ENCODE measurements at places on chromosomes 1 and 21. TPM values are rescaled to one million over a fixed set of nuclear protein-coding genes. Genes with fewer than 3 reads are reported as not detected.

DNA sequence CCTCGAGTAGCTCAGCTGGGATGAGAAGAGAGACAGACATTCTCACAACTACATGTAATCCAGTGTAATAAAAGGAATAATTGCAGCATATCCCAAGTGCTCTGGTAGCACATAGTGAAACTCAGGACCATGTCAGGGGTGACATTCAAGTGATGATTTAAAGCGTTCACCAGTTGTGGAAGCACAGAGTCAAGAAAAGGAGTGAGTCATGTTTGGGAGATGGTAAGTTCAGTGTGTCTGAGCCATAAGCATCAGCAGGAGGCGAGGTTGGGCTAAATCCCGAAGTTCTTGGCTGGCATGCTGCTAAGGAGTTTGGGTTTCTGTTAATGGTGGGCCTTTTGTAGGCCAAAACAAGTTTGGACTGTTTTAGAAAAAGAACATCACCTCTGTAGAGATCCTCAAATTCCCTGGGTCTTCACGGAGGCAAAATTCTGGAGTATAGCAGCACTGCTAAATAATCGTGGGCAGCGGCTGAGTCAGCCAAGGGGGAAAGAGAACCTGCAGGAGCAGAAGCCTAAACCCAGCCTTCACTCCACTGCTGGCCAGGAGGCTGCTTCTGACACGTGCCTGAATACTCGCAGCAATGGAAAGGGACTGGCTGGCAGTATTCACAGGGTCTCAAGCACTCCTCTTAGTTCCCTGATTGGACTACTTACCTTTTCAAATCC, 7.2 kb upstream of the NHLH1 start:
- H3K36me3 ChIP-seq: peaks cover 57% of the 10 kb centered on the region
- no peaks in the 10 kb centered on the region for H3K27me3 ChIP-seq
- H3K4me3 ChIP-seq: no peak overlapping the region
- no peaks in the 10 kb centered on the region for H3K4me1 ChIP-seq
- no peak for DNase-seq

The COX20 gene
- total RNA-seq: 38.9 TPM

DNA sequence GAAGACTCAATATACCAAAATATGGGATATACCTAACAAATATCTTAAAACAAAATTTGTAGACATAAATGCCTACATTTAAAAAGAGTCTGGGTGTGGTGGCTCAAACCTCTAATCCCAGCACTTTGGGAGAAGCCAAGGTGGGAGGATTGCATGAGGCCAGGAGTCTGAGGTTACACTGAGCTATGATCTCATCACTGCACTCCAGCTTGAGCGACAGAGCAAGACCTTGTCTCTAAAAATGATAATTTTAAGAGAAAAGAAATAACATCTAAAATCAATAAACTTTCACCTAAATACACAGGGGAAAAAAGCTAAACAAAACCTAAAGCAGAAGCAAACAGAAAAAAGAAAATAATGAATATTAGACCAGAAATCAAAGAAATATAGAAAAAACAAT, 102.7 kb upstream of the PBX1 start:
- H3K4me1 ChIP-seq: no peaks in the 10 kb centered on the region
- H3K4me3 ChIP-seq: no peak overlapping the region
- no peaks in the 10 kb centered on the region for H3K36me3 ChIP-seq
- H3K27me3 ChIP-seq: no peaks in the 10 kb centered on the region
- no peak overlapping the region for H3K27ac ChIP-seq

The CELSR2 gene
- total RNA-seq: 14.2 TPM

The GJC2 gene
- 2.3 TPM for total RNA-seq

Data from endodermal cell (in vitro differentiated cells).